Right atrium auricular region (tissue), 2 donors: ENCODE measurements at places on chromosomes 5 and 9. TPM values are rescaled to one million over a fixed set of nuclear protein-coding genes. Genes with fewer than 3 reads are reported as not detected.

TEX48 gene
- total RNA-seq = not detected

SUSD3 gene
- 11.8 TPM for total RNA-seq

SYNPO gene
- 413 TPM for total RNA-seq

GFPT2 gene
- 25.4 TPM for total RNA-seq

SLC46A2 gene
- 0.43 TPM for total RNA-seq

GFRA3 gene
- total RNA-seq = 0.85 TPM

TLR4 gene
- total RNA-seq = 20.0 TPM

FAM153A gene
- 1.9 TPM for total RNA-seq

BTNL3 gene
- not detected for total RNA-seq

ARL14EPL gene
- not detected for total RNA-seq

GRCh38 chr5:159198063-159199036 is 11.0 kb downstream of the RNF145 start:
- no peak overlapping the region for H3K27ac ChIP-seq
- peaks cover 8% of the 10 kb centered on the region for H3K4me1 ChIP-seq
- H3K27me3 ChIP-seq = no peaks in the 10 kb centered on the region
- H3K36me3 ChIP-seq = peaks cover 8% of the 10 kb centered on the region
- H3K4me3 ChIP-seq = no peak overlapping the region
- DNase-seq = no peak

GRCh38 chr5:39680213-39680612 is 255.4 kb upstream of the DAB2 start:
- H3K27ac ChIP-seq = no peak overlapping the region
- no peak overlapping the region for H3K4me3 ChIP-seq
- H3K27me3 ChIP-seq = no peaks in the 10 kb centered on the region
- no peaks in the 10 kb centered on the region for H3K36me3 ChIP-seq

DNA sequence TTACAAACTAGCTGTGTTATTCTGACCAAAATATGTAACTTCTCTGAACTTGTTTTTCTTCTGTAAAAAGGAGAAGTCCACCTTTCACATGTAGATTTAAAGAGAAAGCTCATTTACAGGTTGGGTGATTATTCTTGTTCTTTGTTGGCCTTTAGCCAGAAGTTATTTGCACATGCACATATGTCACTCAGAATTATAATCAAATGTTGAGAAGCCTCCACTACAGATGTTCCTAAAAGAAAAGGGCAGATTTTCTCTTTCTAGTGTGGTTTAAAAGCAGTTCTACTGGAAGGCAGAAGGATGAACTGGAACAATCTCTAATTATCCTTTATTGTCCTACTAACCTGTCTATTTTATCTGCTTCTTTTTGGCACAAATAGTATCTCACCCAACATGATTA is 209.8 kb upstream of the ELAVL2 start:
- no peak for DNase-seq

DNA sequence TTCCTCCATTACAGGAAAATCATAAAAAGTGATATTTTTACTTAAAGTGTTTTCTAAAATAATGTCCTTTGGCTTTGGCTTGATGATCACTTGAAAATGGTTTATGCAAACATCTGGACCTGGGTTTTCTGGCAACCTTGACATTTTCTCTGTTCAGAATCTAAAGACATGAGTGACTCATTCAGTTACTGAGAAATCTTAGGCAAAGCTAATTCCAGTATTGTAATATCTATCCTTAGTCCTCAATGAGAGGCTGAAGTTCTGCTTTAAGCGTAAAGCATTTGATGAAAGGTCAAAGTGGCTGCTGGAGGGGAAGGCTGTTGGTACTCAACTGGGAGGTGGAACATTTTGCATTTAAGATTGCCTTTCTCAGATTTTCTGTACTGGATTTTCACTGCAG is 2.3 kb downstream of the MAN2A1 start:
- H3K36me3 ChIP-seq = no peaks in the 10 kb centered on the region
- no peak for DNase-seq
- no peak overlapping the region for H3K27ac ChIP-seq
- H3K4me3 ChIP-seq = no peak overlapping the region

DNA sequence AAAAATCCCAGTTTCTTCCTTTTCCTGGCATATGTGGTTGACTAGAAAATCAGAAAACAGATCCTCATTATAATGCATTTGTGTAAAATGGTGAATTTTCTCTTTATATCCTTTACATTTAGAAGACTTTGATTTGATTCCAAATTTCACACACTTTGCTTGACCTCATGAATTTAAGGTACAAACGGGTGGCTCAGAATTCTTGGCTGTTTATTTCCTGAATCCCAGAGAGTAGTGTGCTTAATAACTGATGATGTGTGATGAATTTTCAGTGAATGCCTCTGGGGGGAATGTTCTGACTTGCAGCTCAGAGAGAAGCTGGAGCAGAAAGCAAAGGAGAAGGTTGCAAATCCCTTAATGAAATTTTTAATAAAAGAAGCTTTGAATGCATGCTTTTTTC is 126.8 kb downstream of the SPATA31D1 start:
- H3K27ac ChIP-seq = no peak overlapping the region
- H3K4me1 ChIP-seq = no peaks in the 10 kb centered on the region
- no peaks in the 10 kb centered on the region for H3K36me3 ChIP-seq
- H3K4me3 ChIP-seq = no peak overlapping the region

GRCh38 chr9:115957585-115957984 is 196.0 kb upstream of the PAPPA start:
- H3K36me3 ChIP-seq = no peaks in the 10 kb centered on the region
- no peak for DNase-seq
- H3K27ac ChIP-seq = no peak overlapping the region
- no peaks in the 10 kb centered on the region for H3K4me1 ChIP-seq

- no peaks in the 10 kb centered on the region for H3K36me3 ChIP-seq
- H3K27me3 ChIP-seq = no peaks in the 10 kb centered on the region
- no peak overlapping the region for H3K27ac ChIP-seq
- no peaks in the 10 kb centered on the region for H3K4me1 ChIP-seq
- DNase-seq = no peak
Observed at GRCh38 chr5:54713923-54714581, 196.5 kb downstream of the SNX18 start.

GRCh38 chr5:107814183-107814827 is 143.6 kb upstream of the EFNA5 start:
- no peaks in the 10 kb centered on the region for H3K36me3 ChIP-seq
- no peak for DNase-seq
- H3K4me1 ChIP-seq = no peaks in the 10 kb centered on the region
- H3K27me3 ChIP-seq = no peaks in the 10 kb centered on the region

- H3K27ac ChIP-seq = no peak overlapping the region
- no peak for DNase-seq
- no peaks in the 10 kb centered on the region for H3K27me3 ChIP-seq
- H3K4me3 ChIP-seq = no peak overlapping the region
- H3K36me3 ChIP-seq = no peaks in the 10 kb centered on the region
- no peaks in the 10 kb centered on the region for H3K4me1 ChIP-seq
Observed at GRCh38 chr9:90855208-90855902, 53.7 kb downstream of the SYK start.

- DNase-seq = no peak
- H3K27me3 ChIP-seq = no peaks in the 10 kb centered on the region
- no peaks in the 10 kb centered on the region for H3K36me3 ChIP-seq
- H3K4me1 ChIP-seq = no peaks in the 10 kb centered on the region
- H3K27ac ChIP-seq = no peak overlapping the region
Observed at GRCh38 chr9:82271106-82271561, 282.6 kb downstream of the SPATA31D1 start.

GRCh38 chr5:127296321-127296720 is 5.7 kb downstream of the MEGF10 start:
- H3K27ac ChIP-seq = no peak overlapping the region
- H3K36me3 ChIP-seq = no peaks in the 10 kb centered on the region
- H3K4me3 ChIP-seq = no peak overlapping the region
- DNase-seq = no peak
- no peaks in the 10 kb centered on the region for H3K4me1 ChIP-seq

GRCh38 chr5:159377653-159378052 is 47.4 kb upstream of the IL12B start:
- H3K27me3 ChIP-seq = no peaks in the 10 kb centered on the region

GRCh38 chr5:81838307-81838906 is 87.5 kb upstream of the SSBP2 start:
- H3K27me3 ChIP-seq = no peaks in the 10 kb centered on the region
- DNase-seq = no peak
- H3K4me1 ChIP-seq = no peaks in the 10 kb centered on the region
- H3K36me3 ChIP-seq = no peaks in the 10 kb centered on the region
- no peak overlapping the region for H3K4me3 ChIP-seq

DNA sequence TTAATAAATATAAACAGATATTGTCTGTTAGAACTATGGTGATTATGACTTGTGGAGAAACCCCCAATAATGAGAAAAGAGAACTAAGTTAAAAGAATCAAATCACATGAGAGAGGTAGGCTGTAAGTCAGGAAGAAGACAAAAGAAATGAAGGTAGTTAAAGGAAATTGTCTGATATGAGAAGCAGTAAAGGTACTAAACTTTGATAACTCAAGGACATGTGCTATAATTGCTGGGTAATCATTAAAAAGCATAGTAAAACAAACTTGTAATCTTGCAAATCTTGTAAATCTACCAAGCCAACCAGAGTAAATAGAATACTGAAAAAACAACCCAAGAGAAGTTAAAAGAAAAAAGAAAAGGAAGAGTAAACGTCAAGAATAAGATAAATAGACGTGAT is 207.0 kb upstream of the CTNND2 start:
- H3K27ac ChIP-seq = no peak overlapping the region
- no peaks in the 10 kb centered on the region for H3K27me3 ChIP-seq
- no peak overlapping the region for H3K4me3 ChIP-seq
- H3K4me1 ChIP-seq = no peaks in the 10 kb centered on the region
- no peak for DNase-seq
- H3K36me3 ChIP-seq = no peaks in the 10 kb centered on the region

DNA sequence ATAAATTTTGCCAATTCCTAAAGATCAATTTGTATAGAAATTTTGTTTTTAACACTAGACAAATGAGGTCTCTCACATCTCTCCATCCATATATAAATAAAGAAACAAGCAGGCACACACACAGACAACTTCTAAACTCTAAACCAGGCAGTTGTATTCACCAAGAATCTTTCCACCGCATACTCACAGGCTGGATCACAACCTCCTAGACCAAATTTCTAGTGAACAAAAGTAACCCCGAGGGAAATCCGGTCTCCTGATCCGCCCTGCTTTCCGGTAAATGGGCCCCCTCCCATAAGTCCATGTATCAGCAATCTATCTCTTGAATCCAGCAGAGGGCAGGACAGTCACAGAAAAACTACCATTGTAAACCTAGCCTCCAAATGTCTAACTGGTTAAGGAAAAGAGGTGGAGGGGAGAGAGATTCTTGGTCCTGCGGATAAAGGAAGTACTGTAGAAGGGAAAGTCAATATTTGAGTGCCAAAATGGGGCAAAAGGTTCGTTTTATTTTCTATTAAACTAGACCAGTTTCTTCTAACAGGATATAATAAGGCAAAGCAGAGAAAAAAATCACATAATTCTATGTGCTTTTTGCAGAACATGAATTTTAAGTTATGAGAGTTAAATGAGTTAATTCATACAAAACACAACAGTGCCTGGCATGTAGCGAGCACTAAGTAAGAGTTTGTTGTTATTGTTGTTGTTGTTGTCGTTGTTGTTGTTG is 4.8 kb upstream of the SMU1 start:
- DNase-seq = no peak
- no peak overlapping the region for H3K27ac ChIP-seq
- H3K4me1 ChIP-seq = peaks cover 12% of the 10 kb centered on the region

- H3K4me1 ChIP-seq = no peaks in the 10 kb centered on the region
- no peak overlapping the region for H3K4me3 ChIP-seq
- H3K27me3 ChIP-seq = no peaks in the 10 kb centered on the region
- DNase-seq = no peak
- no peaks in the 10 kb centered on the region for H3K36me3 ChIP-seq
- H3K27ac ChIP-seq = peak overlapping the region; percentile 13
Observed at GRCh38 chr9:111000202-111000601, 38.1 kb downstream of the LPAR1 start.

DNA sequence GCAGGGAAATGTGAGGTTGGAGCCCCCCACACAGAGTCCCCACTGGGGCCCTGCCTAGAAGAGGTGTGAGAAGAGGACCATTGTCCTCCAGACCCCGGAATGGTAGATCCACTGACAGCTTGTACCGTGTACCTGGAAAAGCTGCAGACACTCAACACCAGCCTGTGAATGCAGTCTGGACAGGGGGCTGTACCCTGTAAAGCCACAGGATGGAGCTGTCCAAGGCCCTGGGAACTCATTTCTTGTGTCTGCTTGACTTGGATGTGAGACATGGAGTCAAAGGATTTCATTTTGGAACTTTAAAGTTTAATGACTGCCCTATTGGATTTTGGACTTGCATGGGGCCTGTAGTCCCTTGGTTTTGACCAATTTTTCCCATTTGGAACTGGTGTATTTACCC is 535.0 kb upstream of the MEF2C start:
- no peak for DNase-seq
- H3K4me3 ChIP-seq = no peak overlapping the region
- H3K27ac ChIP-seq = no peak overlapping the region
- no peaks in the 10 kb centered on the region for H3K4me1 ChIP-seq
- H3K27me3 ChIP-seq = no peaks in the 10 kb centered on the region

- H3K27me3 ChIP-seq = no peaks in the 10 kb centered on the region
- peaks cover 16% of the 10 kb centered on the region for H3K36me3 ChIP-seq
- H3K4me1 ChIP-seq = no peaks in the 10 kb centered on the region
Observed at GRCh38 chr5:43073597-43074546, 33.8 kb upstream of the ANXA2R start.

- H3K27me3 ChIP-seq = no peaks in the 10 kb centered on the region
- H3K4me1 ChIP-seq = peaks cover 47% of the 10 kb centered on the region
- H3K27ac ChIP-seq = peak overlapping the region; percentile 81
Observed at GRCh38 chr9:124834591-124834990, 18.7 kb upstream of the WDR38 start.

GRCh38 chr5:82419559-82420332 is 141.6 kb upstream of the RPS23 start:
- no peak for DNase-seq
- H3K4me3 ChIP-seq = no peak overlapping the region
- no peak overlapping the region for H3K27ac ChIP-seq
- no peaks in the 10 kb centered on the region for H3K36me3 ChIP-seq

GRCh38 chr5:589588-589987 is 22.6 kb upstream of the CEP72 start:
- no peak for DNase-seq
- H3K4me1 ChIP-seq = no peaks in the 10 kb centered on the region
- H3K27ac ChIP-seq = no peak overlapping the region
- no peaks in the 10 kb centered on the region for H3K36me3 ChIP-seq

- no peak overlapping the region for H3K4me3 ChIP-seq
- H3K27ac ChIP-seq = no peak overlapping the region
- H3K4me1 ChIP-seq = no peaks in the 10 kb centered on the region
Observed at GRCh38 chr5:118902656-118903438, 85.5 kb downstream of the DTWD2 start.
